ENCODE measurements at places on chromosomes 7 and 10.

DNA sequence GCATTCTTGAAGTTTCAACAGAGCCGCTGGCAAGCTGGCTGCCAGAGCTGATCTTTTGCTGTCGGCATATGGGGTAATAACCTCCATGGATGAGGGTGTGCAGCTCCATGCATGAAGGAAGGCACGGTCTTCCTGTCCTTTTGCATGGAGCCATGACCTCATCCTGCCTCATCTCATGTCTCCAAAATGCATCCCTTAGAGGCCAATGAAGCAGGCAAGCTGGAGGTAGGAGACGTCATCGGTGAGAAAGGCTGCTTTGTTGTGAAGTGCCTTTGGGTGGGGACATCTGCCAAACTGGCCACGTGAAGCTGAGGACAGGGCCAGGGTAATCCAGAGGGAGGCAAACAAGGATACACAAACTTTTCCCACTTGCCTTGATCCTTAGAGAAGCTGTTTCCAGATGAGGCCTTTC, 161.5 kb upstream of the TBX20 start:
- no peak for DNase-seq

GRCh38 chr7:141511316-141511675, 39.9 kb upstream of the AGK start:
- DNase-seq, result no peak

DNA sequence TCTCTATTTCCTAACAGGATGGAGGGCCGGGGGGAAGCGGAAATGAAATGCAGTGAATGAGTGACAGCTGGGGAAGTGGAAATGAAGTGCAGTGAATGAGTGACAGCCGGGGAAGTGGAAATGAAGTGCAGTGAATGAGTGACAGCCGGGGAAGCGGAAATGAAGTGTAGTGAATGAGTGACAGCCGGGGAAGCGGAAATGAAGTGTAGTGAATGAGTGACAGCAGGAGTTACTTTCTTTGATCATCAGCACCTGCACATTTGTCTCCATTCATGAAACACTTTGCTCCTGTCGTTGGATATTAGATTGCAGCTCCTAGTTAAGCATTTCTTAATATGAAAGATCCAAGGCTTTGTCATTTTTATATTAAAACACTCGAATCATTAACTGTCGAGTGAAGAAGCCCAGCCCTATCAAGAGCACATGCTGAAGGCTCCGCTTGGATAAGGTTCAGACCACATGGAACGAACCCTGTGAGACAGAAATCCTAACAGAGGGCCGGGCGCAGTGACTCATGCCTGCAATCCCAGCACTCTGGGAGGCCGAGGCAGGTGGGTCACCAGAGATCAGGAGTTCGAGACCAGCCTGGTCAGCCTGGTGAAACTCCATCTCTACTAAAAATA, 406.0 kb upstream of the ADARB2 start:
- DNase-seq, result no peak

- DNase-seq, result no peak
Observed at GRCh38 chr7:17546592-17546991, 248.1 kb downstream of the AHR start.

GRCh38 chr10:109877546-109877945, 45.8 kb downstream of the XPNPEP1 start:
- DNase-seq, result no peak

DNA sequence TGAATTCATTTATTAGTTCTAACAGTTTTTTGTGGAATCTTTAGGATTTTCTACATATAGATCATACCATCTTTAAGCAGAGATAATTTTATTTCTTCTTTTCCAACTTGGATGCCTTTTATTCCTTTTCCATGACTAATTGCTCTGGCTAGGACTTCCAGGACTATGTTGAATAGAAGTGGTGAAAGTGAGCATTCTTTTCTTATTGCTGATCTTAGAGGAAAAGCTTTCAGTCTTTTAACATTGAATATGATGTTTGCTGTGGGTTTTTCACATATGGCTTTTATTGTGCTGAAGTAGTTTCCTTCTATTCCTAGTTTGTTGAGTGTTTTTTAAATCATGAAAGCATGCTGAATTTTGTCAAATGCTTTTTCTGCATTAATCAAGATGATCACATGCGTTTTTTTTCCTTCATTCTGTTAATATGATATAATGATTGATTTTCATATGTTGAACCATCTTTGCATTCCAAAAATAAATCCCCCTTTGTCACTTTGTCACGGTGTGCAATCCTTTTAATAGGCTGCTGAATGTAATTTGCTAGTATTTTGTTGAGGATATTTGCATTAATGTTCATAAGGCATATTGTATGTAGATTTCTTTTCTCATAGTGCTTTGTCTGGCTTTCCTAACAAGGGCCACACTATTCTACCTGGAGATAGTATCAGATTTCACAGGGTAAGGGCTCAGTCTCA, 92.9 kb downstream of the ZNF467 start:
- DNase-seq, result no peak

DNA sequence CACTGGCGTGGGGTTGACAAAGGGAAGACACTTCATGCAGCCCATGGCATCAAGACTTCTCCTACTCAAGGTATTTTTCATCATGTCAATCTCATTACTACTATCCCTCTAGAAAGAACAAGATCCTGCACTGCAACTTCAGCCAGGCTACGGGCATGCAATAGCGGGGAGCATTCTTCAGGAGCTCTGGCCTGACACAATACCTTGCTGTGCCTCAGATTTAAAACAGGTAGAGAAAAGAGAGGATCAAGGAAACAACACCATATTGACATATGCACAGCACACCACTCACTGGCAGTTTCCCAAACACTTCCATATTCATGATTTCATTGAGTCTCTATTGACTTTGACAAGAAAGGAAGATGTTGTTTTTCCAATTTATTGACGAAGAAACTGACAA, 51.5 kb downstream of the DOCK4 start:
- DNase-seq, result no peak

DNA sequence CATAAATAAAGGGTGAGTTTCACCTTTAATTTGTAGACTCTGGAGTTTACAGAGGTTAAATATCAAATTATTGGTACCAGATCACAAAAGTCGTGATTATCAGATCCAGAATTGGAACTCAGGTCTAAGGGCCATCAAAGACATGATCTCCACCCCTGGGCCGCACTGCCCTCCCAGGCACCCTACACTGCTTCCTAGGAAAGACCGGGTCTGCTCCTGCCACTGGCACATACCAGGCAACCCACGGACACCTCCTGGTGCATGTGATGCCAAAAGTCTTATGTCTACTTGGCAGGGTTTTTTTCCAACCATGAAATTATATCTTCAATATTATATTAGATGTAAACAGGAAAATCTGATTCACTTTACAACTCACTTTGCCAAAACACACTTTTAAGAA, 452.8 kb downstream of the PTPRN2 start:
- DNase-seq, result no peak

GRCh38 chr7:150340024-150340749, 1.2 kb downstream of the RARRES2 start:
- DNase-seq, result no peak

DNA sequence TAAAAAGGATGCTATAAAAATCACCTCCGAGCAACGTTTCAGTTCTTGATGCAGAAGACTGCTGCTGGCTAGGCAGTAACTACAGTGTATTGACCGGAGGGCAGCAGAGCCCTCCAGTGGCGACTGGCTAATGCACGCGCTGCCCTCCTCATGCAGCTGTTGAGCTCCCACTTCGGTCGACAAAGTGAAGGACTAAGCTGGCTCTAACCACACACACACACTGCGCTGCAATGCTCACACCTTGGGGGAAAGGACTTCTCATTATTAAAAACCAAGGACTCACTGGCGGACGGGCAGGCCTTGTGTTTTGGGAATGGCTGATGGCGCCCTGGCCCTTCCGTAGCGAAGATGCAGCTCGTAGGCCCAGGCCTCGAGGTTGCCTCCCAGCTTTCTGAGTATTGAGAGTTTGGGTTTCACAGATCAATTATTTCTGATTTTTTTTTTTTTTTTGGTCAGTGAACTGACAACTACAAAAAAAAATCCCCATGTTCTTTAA, 120.9 kb upstream of the DIP2C start:
- no peak for DNase-seq

DNA sequence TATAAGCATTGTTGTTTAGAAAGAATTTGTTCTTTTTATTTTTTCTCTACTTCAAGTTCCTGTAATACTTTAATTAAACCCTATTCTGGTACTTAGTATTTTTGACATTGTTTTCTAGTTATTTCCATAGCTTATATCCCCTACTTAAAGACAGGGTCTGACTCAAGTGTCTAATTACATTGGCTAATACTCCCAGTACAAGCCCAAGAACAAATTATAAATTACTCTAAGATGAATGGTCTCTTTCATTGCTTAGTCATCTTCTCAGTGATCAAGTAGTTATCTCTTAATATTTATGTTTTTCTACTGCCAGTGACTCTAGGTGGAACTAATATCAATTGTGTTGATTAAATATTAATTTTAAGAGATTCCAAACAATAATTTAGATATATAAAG, 21.6 kb downstream of the AHR start:
- no peak for DNase-seq

- no peak for DNase-seq
Observed at GRCh38 chr10:128312250-128312649, 186.0 kb upstream of the MKI67 start.
